ENCODE measurements at places on chromosomes 7 and 10.

GRCh38 chr10:69202332-69202731 lies 17.8 kb upstream of the HKDC1 start:
- DNase-seq: no peak

DNA sequence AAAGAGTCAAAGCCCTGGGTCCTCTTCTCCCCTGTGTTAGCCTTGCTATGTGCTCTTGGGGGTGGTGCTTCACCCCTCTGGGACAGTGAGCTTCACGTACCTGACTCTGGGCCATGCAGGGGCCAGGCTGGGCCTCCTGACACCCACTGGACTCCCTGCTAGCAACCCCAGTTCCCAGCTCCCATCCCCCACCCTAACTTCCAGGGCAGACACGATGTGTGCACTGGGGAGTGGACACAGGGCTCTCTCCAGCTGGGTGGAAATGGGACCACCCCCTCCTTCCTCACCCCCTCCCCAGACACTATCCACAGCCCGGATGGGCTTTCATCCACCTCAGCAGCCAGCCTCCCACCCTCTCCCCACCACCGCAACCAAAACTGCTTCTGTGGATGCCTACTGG lies 113.0 kb upstream of the ZNF479 start:
- no peak for DNase-seq

- DNase-seq: no peak
Observed at GRCh38 chr10:121438333-121438732, 159.9 kb downstream of the FGFR2 start.

DNA sequence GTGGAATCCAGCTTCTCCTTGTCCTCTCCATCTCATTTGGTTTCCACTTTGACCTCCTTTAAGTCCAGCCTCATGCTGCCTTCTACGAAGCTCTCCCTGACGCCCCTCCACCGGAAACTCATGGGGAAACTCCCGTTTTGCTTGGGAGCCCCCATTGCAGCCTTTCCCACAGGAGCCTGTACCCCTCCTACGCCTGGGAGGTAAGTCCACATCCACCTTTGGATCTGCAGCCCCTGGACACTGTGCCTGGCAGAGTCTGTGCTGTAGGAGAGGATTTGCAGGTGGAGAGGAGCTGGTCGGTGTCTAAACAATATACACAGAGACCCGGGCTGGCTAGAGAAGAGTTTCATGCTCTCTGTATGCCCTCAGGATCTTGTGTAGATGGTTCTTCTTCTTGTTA lies 296.1 kb downstream of the GLRX3 start:
- DNase-seq: no peak

DNA sequence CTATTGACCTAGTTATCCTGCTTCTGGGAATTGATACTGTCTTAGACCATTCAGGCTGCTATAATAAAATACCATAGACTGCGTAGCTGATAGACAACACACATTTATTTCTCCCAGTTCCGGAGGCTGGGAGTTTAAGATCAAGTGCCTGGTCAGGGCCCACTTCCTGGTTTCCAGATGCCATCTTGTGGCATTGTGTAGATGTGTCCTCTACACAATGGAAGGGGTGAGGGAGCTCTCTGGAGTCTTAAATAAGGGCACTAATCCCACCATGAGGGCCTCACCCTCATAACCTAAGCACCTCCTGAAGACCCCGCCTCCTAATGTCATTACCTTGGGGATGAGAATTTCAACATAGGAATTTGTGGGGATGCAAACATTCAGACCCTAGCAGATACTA lies 62.4 kb downstream of the SLC35B4 start:
- DNase-seq: peak; percentile 2

- no peak for DNase-seq
Observed at GRCh38 chr7:26329520-26330255, 38.0 kb downstream of the SNX10 start.

GRCh38 chr10:27383595-27384542 lies 120.2 kb upstream of the RAB18 start:
- DNase-seq: no peak

DNA sequence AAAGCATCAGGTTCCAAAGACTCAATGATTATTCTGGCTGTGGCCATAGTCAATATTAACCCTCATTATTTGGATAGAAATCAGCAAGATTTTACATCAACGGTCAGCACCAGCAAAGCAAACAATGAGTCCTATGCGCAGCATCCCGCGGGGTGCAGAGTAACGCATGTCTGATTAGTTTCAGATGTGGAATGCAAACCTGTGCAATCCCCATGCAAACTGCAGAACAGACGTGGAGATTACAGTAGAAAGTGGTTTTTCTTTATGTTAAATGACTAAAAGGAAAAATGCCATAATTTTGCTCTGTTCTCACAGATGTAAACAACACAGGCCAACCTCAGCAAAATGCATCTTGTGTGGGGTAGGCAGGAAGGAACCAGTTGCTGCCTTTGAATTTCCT lies 258.1 kb upstream of the GRB10 start:
- DNase-seq: no peak

- DNase-seq: no peak
Observed at GRCh38 chr7:25297278-25297677, 69.0 kb upstream of the NPVF start.

DNA sequence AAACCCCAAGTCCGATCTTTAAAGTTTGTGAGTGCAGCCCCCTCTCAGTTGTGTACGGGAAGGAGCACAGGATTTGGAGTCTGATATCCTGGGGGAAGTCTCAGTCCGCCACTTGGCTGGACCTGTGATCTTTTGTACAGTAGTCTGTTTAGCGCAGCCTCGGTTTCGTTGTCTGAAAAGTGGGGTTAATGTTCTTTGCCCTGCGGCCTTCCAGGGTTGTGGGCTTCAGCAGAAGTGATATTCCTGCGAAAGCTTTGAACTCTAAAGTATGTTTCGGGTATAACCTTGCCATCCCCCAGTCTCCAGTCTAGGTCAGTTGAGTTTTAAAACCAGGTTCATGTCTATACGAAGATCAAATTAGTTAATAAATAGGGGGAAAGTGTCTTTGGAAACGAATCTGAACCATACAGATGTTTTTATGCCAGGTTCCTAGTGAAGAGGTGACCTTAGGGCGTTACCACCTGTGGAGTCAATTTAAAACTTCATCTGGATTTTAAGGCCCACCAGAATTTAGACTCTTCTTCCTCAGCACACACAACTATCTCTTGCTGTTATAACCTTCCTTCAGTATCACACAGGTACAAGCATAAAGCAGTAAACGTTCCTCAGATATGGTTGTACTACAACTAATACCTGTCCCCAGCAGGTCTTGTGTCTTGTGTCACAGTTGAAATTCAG lies 904 bp downstream of the R3HCC1L start:
- DNase-seq: no peak

GRCh38 chr7:132352800-132353199 lies 223.5 kb downstream of the PLXNA4 start:
- DNase-seq: no peak

DNA sequence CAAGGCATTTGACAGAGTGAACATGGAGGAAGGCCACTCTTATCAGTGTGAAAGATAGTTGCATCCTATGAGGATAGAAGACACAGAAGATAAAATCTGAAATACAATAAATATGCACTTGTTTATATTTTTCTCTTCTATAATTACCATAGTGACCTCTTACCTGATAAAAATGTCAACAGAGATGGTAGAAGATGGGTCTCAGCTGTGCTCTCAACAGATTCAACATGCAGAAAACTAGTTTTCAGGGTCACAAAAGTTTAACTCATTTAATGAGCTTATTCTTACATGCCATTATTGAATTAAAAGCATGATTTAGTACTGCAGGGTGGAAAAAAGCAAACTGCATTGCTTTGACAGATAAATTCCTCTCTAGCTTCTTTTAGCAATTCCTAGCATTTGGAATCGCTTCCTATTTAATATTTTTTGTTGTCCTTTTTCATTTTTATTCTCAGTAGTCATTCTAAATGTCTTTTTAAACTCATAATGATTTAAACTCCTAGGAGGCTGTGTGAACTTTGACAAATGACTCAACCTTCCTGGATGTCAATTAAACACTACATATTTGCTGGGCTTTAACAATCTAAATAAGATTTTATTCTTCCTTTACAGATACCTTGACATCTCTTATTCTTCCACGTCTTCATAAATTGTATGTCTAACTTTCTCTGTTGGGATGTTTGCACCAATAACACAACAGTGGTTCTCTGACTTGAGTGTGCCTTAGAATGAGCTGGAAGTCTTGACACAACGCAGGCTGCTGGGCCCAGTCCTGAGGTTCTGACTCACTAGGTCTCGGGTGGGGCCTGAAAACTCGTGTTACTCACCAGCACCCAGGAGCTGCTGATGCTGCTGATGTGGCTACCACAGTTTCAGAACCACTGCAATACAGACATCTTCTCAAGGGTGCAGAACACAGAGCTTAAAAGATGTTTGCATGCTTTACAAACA lies 565.5 kb upstream of the IGFBP3 start:
- no peak for DNase-seq

DNA sequence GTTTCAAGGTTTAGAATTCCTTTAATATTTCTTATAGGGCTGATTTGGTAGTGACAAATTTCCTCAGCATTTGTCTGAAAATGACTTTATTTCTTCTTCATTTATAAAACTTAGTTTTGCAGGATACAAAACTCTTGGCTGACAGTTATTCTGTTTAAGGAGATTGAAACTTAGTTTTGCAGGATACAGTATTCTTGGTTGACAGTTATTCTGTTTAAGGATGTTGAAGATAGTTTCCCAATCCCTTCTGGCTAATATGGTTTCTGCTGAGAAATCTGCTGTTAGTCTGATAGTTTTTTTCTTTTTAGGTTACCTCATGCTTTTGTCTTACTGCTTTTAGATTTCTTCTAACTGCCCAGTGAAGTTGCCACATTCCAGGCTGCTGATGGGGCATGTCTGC lies 186.8 kb downstream of the ITGB1 start:
- no peak for DNase-seq

DNA sequence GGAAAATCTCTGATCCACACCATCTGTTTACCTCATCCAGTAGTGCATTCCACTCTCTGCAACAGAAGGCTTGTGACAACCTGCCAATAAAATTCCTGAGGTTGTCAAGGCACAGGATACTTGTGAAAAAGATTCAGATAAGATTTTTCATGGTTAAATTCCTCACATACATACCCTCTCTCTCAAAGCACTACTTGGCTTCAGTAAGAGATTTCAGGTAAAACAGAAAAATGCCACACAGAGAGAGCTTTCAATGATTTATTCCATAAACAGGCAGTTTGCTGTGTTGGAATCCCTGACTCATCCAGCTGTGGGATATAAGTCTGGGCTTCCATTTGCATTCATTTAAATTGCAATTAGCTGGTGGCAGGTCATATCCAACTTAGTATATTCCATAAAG lies 99.7 kb upstream of the CAV2 start:
- no peak for DNase-seq

DNA sequence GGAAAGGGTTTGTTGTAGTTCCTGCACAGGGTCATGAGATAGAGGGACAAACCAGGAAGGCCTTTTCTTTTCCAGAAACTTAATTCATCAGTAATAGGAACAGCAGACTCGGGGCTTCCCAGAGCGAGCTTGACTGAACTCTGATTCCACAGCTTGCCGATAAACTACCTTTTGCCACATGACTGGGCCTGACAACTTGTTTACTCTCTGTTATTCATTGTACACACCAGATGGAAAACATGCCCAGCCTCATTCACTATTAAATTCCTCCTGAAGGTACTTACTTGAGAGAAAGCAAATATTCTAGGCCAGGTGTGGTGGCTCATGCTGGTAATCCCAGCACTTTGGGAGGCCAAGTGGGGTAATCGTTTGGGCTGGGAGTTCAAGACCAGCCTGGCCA lies 77.1 kb upstream of the FGFR2 start:
- DNase-seq: no peak

DNA sequence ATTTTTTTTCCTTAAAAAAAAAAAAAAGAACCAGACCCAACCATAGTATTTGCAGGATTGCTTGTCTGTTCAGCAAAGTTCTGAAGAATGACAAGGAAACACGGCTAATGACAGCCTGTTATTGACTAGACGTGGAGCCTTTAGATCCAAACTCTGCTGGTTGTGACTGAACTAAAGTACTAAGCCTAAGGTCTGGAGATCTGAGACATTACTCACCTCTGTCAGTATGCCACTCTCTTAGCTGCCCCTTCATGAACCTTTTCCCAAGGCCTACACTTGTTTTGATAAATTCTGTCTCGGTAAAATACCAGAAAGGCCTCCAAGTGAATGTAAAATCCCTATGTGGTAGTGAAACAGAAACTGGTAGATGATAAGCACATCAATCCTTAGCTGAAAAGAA lies 101.0 kb downstream of the CABCOCO1 start:
- no peak for DNase-seq

GRCh38 chr10:110535958-110536891 lies 31.3 kb upstream of the SMC3 start:
- DNase-seq: no peak

- DNase-seq: peak; percentile 48
Observed at GRCh38 chr10:132371641-132372081, 25.3 kb upstream of the PWWP2B start.

- DNase-seq: no peak
Observed at GRCh38 chr10:14560791-14561765, 213.6 kb downstream of the FAM107B start.

DNA sequence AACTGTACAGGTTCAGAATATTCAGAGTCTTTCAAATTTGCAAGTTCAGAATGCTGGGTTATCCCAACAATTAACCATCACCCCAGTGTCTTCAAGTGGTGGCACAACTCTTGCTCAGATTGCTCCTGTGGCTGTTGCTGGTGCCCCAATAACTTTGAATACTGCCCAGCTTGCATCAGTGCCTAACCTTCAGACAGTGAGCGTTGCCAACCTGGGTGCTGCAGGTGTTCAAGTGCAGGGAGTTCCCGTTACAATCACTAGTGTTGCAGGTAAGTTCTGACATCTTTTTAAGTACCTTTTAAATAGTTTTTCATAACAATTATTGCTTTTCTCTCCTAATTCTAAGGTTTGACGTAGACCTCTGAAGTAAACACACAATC lies 2.7 kb downstream of the SP4 start:
- DNase-seq: no peak

- DNase-seq: no peak
Observed at GRCh38 chr7:150811-151221, 41.6 kb upstream of the FAM20C start.

DNA sequence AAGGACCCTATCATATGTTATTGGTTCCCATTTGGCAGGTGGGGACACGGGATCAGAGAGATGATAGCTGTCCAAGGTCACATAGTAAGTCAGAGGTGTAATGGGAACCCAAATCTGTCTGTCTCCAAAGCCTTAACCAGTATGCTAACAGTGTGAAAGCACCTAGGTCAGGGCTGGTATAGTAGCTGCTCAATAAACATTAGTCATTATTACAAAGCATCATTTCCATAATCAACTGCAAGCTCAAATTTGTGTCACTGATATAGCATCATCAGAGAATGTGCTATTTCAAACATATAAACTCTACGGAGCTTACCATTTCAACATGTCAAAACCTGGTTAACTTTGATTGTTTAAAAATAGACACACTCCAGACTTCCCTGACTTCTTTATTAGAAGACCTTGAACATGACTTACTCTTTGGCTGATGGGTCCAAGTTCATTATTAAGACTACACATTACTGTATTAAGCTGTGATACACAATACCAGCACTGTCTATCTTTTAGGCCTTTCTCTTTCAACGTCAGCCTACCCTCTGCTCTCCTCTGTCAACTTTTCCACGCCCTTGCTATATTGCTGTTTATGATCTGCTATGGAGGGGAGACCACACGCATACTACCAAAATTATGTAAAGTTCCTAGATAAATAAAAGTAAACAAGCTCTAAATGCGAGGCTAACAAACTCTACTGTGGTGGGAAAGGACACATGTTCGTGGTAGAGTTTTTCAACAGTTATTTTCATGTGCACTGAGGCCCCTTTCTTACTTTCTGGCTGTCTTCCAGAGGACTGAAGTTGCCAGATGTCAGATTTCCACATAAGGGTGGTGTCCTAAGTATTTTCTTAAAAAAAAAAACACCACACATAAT lies 33.6 kb downstream of the DNMBP start:
- no peak for DNase-seq

Data from Caco-2 (cell line).